ENCODE measurements at places on chromosomes 2 and 18.

DNA sequence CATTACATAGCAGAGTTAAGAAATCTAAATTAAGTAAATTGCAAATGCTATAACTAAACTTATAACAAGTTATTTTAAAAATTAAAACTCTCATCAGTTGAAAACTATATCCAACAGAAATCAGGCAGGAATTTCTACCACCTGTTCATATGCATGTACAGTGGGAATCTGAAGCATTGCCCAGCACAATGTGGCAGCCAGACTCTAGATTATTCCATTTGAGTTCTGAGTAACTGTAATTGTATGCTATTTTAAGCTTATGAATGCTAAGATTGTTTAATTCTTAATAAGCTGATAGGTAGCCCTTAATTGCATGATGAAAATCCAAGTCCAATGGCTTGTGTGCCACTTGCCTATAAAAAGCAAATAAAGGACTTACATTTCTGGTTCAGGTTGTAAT is 834.5 kb upstream of the FSHR start:
- DNase-seq = no peak

GRCh38 chr2:102513355-102513939 is 40.4 kb downstream of the SLC9A4 start:
- no peak for DNase-seq

- no peak for DNase-seq
Observed at GRCh38 chr2:45470531-45470930, 140.5 kb downstream of the SRBD1 start.

- DNase-seq = no peak
Observed at GRCh38 chr2:185583058-185583816, 155.4 kb upstream of the FSIP2 start.

DNA sequence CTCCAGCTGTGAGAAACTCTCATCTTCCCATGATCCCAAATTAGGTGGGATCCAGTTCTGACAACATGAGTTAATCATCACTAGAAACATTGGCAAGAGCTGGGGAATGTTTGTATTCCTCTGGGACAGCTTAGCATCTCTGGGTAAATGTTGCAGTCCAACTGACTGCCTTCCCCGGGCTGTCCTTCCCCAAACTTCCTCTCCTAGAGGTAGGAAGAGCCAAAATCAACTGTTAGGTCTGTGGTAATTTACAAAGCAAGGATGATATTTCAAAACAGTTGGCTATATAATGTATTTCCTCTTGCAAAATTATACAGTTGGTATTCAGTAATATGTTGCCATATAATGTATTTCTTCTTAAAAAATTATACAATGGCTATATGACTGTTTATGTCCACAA is 148.5 kb downstream of the MGAT5 start:
- DNase-seq = no peak

DNA sequence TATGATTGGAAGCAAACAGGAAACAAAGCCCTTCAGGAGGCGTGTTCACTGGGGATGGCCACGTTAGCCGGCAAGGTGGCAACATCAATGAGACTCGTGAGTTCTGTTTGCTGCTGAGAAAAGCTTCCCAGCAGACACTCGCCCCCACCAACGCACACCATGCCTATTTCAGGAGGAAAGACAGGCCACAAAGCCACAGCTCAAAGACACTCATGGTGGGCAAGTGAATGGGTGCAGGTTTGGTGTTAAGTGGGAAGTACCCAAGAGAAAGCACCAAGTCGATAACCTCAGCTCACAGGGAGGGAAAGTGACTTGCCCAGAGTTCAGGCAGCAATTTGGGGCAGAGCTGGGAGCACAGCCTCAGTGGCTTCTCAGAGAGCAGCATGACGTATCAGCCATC is 10.5 kb upstream of the MTERF4 start:
- no peak for DNase-seq

DNA sequence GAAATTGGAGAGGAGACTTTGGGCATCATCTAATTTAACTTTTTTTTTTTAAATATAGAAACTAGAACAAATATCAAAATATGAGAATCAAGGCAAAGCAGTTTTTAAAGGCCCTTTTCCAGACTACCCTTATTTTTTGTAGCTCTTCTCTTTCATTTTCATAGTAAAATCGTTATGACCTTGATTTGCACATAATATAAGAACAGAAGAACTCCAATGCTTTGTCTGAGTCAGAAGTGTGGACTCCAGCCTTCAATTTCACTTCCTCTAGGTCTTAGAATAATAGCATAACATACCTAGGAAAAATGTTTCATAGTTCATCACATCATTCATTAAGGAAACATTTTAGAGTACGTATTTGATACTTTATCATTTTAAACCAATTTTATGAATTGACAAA is 74.4 kb downstream of the ANKRD12 start:
- DNase-seq = no peak

DNA sequence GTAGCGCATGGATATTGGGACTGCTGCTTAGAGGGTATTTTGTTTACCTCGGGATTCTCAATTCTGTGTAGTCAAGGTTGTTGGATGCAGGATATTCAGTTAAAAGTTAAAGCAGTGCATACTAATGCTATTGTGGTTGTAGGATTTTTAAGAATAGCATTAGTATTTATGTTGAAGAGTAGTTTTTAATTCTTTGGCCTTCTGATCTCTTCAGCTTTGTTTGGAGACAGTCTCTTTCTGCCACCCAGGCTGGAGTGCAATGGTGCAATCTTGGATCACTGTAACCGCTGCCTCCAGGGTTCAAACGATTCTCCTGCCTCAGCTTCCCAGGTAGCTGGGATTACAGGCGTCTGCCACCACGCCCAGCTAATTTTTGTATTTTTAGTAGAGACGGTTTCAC is 1.5 kb downstream of the RHBDD1 start:
- DNase-seq = no peak

DNA sequence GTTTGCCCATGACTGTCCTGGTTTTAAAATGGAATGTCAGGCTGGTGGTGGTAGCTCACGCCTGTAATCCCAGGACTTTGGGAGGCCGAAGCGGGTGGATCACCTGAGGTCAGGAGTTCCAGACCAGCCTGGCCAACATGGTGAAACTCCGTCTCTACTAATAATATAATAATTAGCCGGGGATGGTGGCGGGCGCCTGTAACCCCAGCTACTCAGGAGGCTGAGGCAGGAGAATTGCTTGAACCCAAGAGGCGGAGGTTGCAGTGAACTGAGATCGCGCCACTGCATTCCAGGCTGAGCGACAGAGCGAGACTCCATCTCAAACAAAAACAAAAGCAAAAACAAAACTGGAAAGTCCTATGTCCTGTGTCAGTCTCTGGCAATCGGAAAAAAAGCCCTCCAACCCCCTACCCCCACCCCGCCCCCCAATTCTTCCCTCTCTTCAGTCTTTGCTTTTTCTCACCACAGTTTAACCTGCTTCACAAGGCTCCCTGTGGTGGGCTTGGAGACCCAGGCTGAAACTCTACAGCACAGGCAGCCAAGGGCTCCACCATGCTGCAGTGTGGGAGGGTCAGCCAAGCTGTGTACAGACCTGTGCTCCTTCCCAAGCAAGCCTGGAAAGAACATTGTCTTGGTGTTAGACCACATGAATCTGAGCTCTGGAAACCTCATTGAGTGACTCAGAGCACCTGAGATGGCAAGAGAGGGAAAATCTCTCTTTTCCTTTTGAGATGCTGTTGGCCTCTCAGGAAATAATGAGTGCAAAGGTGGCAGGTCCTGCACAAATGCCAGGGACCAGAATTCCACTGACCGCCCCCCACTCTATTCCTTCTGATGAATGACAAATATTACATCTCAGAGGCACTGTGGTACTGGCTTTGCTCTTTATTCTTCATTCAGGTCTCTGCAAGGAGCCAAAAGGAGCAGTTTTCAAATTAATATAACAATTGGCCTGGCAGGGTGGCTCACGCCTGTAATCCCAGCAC is 16.7 kb downstream of the MYCN start:
- DNase-seq = no peak

DNA sequence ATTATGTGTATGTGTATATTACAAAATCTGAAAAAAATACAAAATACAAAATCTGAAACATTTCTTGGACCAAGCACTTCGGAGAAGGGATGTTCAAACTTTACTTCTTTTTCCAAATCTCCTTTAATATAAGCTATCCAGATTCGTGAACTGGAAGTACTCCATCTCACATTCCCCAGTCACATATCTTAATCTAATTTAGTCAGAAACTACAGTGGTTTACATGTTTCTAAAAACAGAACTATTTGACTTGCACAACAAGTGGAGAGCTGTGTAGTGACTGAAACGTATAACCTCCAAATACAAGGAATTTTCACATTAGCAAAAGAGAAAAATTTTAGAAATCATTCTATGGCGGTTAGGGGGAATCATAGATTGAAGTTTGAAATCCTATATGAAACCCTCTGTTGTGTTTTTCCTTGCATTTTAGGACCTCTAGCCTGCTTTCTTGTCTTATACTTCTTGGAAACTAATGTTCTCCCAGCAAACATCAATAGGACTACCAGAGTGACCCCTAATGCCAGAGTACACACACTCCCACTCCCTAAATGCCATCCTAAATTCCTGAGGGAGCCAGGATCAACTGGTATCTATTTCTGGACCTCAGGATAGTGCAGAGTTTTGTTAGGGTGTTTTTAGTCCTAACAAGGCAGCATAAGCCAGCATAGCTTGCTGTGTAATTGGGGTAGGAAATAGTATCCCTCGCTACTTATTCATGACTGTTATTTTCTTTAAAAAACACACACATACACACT is 30.2 kb upstream of the ROCK1 start:
- no peak for DNase-seq

GRCh38 chr2:1778566-1778965 is 34.3 kb upstream of the PXDN start:
- DNase-seq = no peak

GRCh38 chr2:241542278-241542605 is 16.3 kb upstream of the BOK start:
- DNase-seq = no peak

DNA sequence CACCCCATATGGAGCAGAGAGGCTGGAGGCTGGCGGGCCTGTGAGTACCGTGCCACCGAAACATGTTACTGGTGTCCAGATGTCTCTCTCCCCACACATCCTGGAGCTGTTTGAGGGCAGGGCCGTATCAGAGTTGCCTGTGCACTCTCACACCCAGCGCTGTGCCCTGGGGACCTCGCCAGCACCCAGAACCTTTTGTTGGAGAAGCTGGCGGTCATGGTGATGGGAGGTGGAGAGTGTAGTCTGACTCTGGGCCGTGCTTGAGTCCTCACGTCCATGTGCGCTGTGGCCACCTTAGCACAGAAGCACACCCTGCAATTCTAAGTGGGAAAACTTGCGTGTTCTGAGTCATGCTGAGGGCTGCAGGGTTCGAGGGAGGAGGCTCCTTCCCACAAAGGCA is 259.2 kb downstream of the NDUFA10 start:
- DNase-seq = no peak

DNA sequence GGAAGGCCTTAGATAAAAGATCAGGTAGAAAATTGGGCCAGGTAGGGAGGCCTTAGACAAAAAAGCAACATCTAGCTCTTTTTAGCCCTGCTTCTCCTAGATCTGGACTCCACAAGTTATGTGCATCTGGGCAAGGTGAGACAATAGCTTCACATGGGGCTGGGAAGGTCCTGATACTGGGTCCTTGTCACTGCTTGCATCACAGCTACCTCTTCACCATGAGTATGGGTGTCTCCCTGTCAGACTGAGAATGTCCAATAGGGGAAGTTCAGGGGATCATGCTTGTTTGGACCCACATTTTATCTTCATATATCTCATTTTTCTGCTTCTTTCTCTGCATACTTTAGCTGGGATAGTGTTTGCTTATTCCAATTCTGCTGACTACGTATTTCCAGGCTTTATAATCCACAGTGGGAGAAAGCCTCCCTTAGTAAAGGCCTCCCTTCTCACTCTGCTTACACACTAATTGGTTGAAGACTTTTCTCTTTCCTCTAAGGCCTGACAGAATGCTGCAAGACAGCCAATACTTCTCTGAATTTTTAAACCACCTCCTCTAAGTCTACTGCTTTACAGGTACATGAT is 189.6 kb downstream of the CYRIA start:
- DNase-seq = no peak

GRCh38 chr18:65748321-65748720 is 2.5 kb upstream of the CDH7 start:
- no peak for DNase-seq

GRCh38 chr18:74906184-74906583 is 302.8 kb downstream of the PTGR3 start:
- no peak for DNase-seq

GRCh38 chr2:200703127-200703925 is 108.4 kb upstream of the BZW1 start:
- DNase-seq = no peak

GRCh38 chr18:62450546-62451410 is 72.0 kb upstream of the ZCCHC2 start:
- DNase-seq = no peak

DNA sequence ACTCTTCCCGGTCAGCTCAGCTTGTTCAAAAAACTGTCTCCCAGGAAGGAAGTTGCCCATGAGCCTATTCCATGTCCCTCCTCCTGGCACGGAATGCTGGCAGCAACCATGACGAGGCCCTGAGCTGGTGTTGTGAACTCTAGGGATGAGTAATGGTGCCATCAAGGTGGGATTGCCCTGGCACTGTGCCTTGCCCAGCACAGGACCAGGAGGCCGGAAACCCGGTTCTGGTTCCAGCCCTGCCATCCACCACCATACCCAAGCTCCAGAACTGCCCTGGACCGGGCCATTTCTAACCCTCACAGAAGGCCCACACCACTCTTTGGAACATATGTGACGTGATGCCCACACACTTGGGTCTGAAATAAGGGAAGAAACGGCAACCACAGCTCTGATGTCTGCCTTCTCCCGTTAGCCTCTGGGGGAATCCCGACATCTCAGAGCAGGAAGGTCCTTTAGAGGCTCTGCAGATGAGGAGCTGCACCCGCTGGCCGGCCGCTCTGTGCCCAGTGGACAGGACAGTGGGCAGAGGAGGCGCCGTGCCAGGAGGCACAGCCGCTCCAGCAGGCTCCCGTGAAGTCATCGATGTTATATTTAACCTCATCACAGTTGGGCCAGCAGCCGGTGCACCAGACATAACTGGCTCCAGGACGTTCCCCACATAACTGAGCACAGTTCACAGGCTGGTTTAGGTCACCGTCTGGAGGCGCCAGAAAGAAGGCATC is 462.1 kb upstream of the ID2 start:
- no peak for DNase-seq

GRCh38 chr2:240124651-240125030 is 11.5 kb downstream of the COPS9 start:
- DNase-seq = no peak

All from NCI-H187 treated with DMSO at 0.1 percent for 48 hours (cell line).